Right atrium auricular region (tissue), 2 donors: ENCODE measurements at places on chromosomes 6 and 20. TPM values are rescaled to one million over a fixed set of nuclear protein-coding genes. Genes with fewer than 3 reads are reported as not detected.

DNA sequence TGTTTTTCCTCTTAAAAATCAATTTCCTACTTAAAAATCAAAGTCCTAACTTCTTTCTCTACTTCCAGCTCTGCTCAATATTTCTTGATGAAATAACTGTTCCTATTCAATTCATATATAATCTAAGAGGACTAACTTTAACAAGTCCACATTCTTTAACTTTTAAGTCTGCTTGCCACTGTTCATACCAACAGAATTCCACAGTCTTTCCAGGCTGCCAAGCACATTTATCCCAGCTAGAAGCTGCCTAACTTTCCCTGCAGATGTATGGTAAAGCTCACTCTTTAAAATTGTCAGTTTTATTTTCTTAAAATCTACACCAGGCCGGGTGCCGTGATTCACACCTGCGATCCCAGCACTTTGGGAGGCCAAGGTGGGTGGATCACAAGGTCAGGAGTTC is 11.5 kb downstream of the CALHM6 start:
- H3K36me3 ChIP-seq = no peaks in the 10 kb centered on the region
- DNase-seq = no peak
- H3K27ac ChIP-seq = no peak overlapping the region
- no peak overlapping the region for H3K4me3 ChIP-seq
- no peaks in the 10 kb centered on the region for H3K27me3 ChIP-seq
- peaks cover 7% of the 10 kb centered on the region for H3K4me1 ChIP-seq

DNA sequence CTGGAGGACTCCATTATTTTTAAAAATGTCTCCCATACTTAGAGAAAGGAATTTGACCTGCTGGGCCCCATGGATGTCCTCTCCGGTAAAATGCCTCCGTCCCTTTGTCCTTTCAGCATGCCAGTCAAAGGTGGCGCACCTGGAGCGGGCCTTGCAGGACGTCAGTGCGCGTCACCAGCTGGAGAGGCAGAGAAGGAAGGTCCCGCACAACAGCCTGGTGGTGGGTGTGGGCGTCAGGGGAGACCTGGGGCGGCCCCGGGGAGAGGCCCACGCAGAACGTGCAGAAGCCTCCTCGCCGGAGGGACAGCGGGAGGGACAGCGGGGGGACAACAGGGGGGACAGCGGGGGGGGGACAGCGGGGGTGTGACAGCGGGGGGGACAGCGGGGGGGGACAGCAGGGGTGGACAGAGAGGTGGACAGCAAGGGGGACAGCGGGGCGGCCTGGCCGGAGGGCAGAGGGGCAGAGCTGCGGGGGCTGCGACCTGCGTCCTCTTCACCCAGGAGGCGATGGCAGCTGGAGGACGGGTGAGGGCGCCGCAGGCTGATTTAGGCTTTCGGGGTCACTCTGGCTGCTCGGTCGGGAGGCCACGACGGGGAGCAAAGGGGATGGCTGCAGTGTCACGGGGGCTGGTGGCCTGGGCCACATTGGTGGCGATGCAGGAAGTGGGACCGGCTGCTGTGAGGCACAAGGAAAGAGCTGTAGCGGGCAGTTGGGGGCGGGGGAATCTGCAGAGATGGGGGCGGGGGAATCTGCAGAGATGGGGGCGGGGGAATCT is 859 bp upstream of the KIF25 start:
- no peaks in the 10 kb centered on the region for H3K36me3 ChIP-seq
- DNase-seq = no peak
- no peak overlapping the region for H3K4me3 ChIP-seq
- no peak overlapping the region for H3K27ac ChIP-seq
- H3K27me3 ChIP-seq = no peaks in the 10 kb centered on the region

GRCh38 chr6:78268591-78269452 is 598.5 kb upstream of the IRAK1BP1 start:
- no peaks in the 10 kb centered on the region for H3K4me1 ChIP-seq
- no peak overlapping the region for H3K27ac ChIP-seq
- no peak overlapping the region for H3K4me3 ChIP-seq
- no peaks in the 10 kb centered on the region for H3K27me3 ChIP-seq

GRCh38 chr6:163128324-163128723 is 286.2 kb upstream of the QKI start:
- H3K4me1 ChIP-seq = no peaks in the 10 kb centered on the region
- no peak overlapping the region for H3K27ac ChIP-seq
- H3K36me3 ChIP-seq = no peaks in the 10 kb centered on the region
- no peaks in the 10 kb centered on the region for H3K27me3 ChIP-seq

DNA sequence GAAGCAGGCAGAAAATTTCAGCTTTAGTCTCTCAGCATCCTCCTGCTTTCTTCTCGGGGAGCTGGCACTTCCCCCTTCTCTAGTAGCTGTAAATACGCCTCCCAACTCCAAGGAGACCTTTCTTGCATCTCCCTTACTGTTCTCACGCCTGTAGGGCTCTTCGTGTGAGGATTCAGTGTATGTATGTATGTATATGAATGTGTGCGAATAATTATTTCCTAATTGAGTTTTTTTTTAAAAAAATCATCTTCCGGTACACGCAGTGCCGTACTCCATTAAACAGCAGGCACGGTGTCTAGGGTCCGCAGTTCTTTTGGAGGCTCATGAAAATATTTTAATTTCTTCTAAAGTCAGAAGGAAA is 85.4 kb downstream of the HFE start:
- no peaks in the 10 kb centered on the region for H3K27me3 ChIP-seq
- peak overlapping the region; percentile 64 for H3K4me3 ChIP-seq
- DNase-seq = no peak

DNA sequence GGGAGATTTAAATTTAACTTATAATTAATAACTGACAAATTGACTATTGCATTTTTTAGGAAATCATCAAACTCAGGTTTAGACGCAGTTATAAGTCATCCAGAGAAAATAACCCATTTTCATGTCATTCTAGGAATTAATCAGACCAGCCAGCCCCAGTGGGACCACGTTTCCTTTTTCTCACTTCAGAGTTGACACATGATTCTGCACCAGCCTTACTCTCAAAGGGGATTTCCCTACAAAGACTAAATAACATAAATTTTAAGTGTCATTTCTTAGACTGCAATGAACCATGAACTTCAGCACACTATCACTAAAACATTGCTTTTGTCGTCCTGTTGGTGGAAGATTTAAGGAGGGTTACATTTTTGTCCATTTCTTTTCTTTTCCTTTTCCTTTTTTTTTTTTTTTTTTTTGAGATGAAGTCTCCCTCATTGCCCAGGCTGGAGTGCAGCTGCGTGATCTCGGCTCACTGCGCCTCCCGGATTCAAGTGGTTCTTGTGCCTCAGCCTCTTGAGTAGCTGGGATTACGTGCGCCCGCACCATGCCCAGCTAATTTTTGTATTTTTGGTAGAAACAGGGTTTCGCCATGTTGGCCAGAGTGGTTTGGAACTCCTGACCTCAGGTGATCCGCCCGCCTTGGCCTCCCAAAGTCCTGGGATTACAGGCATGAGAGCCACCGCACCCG is 3.6 kb downstream of the IPCEF1 start:
- no peak overlapping the region for H3K4me3 ChIP-seq
- H3K36me3 ChIP-seq = no peaks in the 10 kb centered on the region
- no peaks in the 10 kb centered on the region for H3K4me1 ChIP-seq
- no peak for DNase-seq
- H3K27ac ChIP-seq = no peak overlapping the region

DNA sequence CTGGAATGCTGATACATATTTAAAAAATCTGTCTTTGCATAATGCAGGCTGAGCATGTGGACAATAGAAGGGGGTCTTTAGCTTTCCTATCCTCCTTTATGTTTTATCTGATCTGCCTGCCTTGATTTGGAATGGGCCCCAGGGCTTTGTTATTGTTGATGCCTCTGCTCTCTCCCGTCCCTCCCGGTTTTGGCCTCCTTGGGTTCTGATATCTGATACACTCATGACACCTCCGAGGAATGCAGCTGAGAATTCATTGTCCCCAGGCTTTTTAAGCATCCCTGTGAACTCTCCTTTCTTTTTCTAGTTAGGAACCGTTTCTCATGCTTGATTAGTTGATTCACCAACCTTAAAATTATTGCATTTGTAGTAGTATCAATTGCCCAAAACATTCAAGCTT is 185.5 kb upstream of the RALGAPA2 start:
- H3K36me3 ChIP-seq = no peaks in the 10 kb centered on the region
- H3K4me1 ChIP-seq = no peaks in the 10 kb centered on the region
- H3K27me3 ChIP-seq = no peaks in the 10 kb centered on the region
- no peak overlapping the region for H3K4me3 ChIP-seq
- DNase-seq = no peak
- no peak overlapping the region for H3K27ac ChIP-seq

DNA sequence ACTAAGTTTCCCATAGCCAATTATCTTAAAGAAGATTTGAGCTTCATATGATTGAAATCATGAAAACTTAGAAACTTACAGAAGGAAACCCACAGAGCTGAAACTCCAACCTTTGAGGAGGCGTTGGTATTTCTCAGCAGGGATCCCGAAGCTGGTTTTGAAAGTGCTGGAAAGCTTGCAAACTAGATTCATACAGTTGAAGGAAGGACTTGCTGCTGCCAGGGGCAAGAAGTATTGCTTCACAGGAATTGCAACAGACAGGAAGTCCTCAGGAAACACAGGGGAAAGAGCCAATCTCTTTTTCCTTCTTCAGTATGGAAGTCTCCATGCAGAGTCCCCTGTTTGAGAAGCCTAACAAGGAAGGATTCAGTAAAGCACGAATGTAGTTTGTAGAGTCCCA is 419.7 kb downstream of the CD109 start:
- H3K27ac ChIP-seq = no peak overlapping the region
- H3K4me1 ChIP-seq = no peaks in the 10 kb centered on the region
- H3K36me3 ChIP-seq = no peaks in the 10 kb centered on the region

- no peak overlapping the region for H3K27ac ChIP-seq
- H3K36me3 ChIP-seq = no peaks in the 10 kb centered on the region
- H3K27me3 ChIP-seq = no peaks in the 10 kb centered on the region
- DNase-seq = no peak
- no peak overlapping the region for H3K4me3 ChIP-seq
- no peaks in the 10 kb centered on the region for H3K4me1 ChIP-seq
Measured at GRCh38 chr6:4388675-4389074, 253.3 kb upstream of the ECI2 start.

- H3K36me3 ChIP-seq = no peaks in the 10 kb centered on the region
- no peak overlapping the region for H3K4me3 ChIP-seq
- no peak for DNase-seq
- H3K27me3 ChIP-seq = no peaks in the 10 kb centered on the region
- H3K4me1 ChIP-seq = no peaks in the 10 kb centered on the region
Measured at GRCh38 chr20:37282556-37282955, 6.9 kb upstream of the MANBAL start.

DNA sequence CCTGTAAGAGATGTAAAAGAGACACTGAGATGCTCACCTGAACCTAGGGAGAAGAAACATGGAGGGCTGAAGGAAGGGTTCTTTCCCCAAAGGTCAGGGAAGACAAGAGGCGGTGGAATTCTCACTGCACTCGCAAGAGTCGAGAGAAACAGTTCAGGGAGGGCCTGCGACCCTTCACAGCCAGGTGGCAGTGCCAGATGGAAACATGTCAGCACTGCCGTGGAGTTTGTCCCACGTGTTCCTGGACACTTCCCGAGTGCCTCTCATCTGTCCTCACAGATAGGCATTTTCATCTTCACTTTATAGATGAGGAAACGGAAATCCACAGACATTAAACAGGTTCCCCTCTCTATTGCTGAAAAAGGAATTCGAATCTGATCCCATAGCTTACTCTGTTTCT is 70.4 kb upstream of the SYNJ2 start:
- H3K4me1 ChIP-seq = peaks cover 23% of the 10 kb centered on the region
- DNase-seq = no peak
- H3K36me3 ChIP-seq = peaks cover 28% of the 10 kb centered on the region
- no peaks in the 10 kb centered on the region for H3K27me3 ChIP-seq
- no peak overlapping the region for H3K4me3 ChIP-seq
- H3K27ac ChIP-seq = no peak overlapping the region

GRCh38 chr6:35553315-35553714 is 40.6 kb upstream of the TULP1 start:
- H3K36me3 ChIP-seq = no peaks in the 10 kb centered on the region
- DNase-seq = no peak
- H3K27me3 ChIP-seq = no peaks in the 10 kb centered on the region
- H3K4me3 ChIP-seq = no peak overlapping the region
- H3K4me1 ChIP-seq = no peaks in the 10 kb centered on the region

DNA sequence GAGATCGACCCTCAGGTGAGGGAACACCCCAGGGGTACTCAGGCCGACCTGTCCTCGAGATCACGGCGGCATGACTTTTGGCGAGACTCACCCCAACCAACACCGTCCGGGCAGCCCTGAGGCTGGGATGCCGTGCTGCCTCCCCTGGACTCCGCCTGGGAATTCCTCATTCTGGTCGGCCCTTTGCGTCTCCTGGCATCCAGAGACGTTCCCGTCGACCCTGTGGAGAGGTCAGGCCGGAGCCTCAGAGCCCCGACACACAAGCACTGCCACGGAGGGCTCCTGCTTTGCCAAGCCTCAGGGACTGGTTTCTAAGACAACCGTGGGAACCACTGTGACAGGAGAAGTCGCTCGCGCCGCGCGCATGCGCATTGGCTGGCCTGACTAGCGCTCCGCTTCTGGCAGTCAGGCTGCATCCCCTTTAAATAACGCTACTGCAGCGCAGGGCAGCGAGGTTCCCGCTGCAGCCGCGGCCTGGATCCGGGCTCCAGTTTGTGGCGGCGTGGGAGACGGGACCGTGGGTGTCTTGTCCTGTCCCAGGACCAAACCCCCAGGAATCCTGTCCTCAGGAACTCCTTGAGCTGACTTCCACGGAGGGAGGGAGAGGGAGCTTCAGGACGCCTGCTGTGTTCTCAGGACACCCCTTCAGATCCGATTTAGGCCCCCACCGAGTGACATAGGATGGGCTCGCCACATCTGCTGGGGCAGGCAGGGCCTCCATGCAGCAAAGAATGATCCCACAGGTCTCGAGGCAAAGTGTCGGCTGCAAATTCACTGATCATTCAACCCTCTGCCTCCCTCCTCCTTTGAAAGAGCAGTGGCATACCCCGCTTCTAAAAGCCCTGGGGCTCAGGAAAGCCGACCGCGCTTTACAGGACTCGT is 163.2 kb upstream of the ZNF337 start:
- no peaks in the 10 kb centered on the region for H3K36me3 ChIP-seq
- peak overlapping the region; percentile 32 for H3K4me3 ChIP-seq
- peak; percentile 81 for DNase-seq
- H3K27me3 ChIP-seq = no peaks in the 10 kb centered on the region
- H3K4me1 ChIP-seq = peaks cover 51% of the 10 kb centered on the region
- no peak overlapping the region for H3K27ac ChIP-seq

- no peaks in the 10 kb centered on the region for H3K27me3 ChIP-seq
- H3K4me1 ChIP-seq = no peaks in the 10 kb centered on the region
- H3K36me3 ChIP-seq = no peaks in the 10 kb centered on the region
- H3K4me3 ChIP-seq = no peak overlapping the region
- no peak overlapping the region for H3K27ac ChIP-seq
- no peak for DNase-seq
Measured at GRCh38 chr6:138035070-138035469, 72.1 kb downstream of the PERP start.

DNA sequence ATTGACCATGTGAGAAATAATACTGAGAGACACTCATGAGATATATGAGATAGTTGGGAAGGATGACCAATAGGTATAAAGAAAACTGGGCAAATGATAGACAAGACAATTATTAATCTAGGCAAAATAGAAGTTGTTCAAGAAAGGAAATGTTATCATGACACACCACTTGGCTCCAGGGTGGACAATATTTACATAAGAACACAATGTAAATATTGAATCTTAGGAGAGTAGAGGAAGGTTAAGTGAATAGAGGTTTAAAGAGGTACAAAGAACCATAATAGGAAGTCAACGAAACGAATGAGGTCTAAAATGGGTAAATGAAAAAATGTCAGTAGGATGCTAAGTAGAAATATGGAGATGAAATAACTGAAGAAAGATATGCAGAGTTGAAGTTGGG is 126.5 kb downstream of the MBOAT1 start:
- H3K36me3 ChIP-seq = no peaks in the 10 kb centered on the region
- H3K27me3 ChIP-seq = no peaks in the 10 kb centered on the region
- H3K4me3 ChIP-seq = no peak overlapping the region
- no peak for DNase-seq
- no peak overlapping the region for H3K27ac ChIP-seq

The HLA-DRB1 gene
- total RNA-seq = 37.6 TPM

The FOXA2 gene
- not detected for total RNA-seq

The ECT2L gene
- total RNA-seq = 3.5 TPM

The TPD52L1 gene
- total RNA-seq = 29.4 TPM
